Stimulated activated CD8-positive, alpha-beta memory T cell treated with anti-CD3 and anti-CD28 coated beads, Interleukin-4, amount 100 ng/mL, for 1 hour (primary cell): ENCODE measurements at places on chromosomes 6 and 20.

- DNase-seq = no peak
These were observed 11.3 kb downstream of the ELMO2 start for GRCh38 chr20:46394872-46395760.

DNA sequence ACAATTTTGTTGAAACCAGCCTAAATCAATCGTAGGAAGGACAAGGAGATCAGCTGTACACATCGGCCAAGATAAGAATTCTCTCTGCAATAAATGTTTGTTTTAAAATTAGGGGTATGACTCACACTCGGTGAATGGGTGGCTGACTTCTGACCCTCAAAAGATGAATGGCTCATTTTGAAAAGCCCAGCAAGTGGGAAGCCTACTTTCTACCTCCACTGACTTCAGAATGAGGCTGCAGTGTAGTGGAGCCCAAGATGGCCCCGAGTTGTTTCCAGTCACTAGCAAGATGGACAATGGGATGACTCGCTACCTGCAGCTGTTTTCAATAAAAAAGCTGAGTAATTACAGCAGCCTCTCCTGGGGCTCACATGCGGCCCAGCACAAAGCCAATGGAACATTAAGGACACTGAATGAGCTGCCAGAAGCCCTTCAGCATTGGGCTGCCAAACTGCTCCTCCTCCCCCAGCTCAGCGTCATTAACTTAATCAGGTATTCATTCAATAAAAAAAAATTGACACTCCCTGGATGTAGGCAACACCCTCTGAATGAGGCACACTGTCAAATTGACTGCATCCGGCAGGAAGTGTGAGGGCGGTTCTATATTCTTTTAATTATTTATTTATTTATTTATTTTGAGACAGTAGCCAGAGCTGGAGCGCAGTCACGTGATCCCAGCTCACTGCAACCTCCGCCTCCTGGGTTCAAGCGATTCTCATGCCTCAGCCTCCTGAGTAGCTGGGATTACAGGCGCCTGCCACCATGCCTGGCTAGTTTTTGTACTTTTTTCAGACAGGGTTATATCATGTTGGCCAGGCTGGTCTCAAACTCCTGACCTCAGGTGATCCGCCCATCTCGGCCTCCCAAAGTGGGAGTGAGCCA lies 107.3 kb downstream of the GMPR start:
- DNase-seq = no peak

DNA sequence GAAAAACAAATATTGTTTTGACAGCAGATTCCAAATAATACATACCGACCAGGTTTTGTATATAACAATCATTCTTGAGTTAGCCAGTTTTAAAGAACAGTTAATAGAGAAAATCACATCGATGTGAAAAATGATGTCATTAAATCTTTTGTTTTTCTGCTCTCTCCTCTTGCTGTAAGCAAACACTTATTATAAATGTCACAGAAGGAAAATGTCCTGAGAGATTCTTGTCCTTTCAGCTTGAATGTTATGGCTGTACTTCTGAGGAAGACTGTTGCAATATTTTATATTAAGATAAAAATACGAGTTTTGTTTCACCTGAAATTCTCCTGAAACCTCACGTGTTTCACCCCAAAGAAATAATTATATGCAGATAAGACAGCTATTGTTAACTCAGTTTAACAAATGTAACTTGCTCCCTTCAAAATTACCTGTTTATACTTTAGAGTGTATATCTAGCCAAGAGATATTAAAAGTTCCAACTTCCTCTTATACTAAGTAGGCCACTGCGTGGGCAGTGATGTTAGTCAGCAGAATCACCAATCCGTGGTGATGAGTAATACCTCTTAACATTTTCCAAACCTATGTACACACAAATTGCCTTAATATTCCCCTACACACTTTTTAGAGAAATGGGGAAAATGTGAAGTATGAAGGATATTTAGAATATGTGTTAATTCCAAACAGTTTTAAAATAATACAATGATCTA lies 1111.4 kb upstream of the CITED2 start:
- DNase-seq = no peak

- no peak for DNase-seq
These were observed 518.1 kb upstream of the JARID2 start for GRCh38 chr6:14727494-14728395.

GRCh38 chr20:23503649-23504048 lies 12.7 kb downstream of the CST8 start:
- no peak for DNase-seq

DNA sequence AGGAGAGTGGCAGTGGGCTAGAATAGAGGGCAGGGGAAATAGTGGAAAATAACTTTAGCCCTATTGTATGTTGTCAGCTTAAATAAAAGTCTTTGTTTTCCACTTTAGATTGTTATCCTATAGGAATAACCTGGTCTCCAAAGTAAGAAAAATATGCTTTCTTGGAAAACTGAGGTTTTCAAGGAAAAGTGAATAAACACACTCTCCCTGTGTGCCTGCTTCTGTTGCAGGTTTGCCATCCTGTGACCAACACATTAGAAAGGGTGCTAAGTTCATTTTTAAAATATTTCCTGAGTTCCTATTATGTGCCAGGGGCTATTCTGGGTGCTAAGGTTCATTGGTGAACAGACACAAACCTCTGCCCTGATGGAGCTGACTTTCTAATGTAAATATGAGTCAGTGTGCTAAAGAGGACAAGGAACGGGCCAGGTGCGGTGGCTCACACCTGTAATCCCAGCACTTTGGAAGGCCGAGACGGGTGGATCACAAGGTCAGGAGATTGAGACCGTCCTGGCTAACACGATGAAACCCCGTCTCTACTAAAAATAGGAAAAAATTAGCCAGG lies 23.5 kb downstream of the BICRAL start:
- no peak for DNase-seq

DNA sequence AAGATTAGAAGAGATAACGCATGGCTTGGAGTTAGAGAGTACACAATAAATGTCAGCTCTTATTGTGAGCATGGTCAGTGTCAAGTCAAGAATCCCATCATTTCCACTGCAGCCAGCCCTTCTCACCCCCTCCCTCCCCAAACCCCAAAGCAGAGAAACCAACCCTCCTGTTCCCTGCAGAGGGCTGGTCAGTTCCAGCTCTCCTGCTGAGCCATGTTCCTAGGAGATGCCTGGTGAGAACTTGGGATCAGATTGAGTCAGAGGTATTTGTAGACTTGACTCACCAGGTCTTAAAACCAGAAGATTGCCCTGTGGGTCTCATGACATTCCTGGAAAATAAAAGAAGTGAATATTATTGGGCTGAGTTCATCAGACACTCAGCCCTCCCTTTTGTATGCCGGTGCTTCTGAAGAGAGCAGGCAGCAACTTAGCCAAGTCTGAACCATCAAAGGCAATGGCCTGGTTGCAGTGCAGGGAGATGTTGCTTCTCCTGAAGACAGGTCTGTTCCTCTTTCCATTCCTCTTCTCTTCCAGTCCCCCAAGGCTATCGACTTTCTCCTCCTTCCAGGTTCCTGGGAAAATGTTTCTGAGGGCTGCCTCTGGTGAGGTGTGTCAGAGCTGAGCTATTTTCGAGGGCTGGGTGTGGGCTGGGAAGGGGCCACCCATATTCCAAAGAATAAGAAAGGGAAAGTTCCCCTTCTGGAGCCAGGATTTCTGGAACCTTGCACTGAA lies 278.2 kb upstream of the SUPT3H start:
- DNase-seq = no peak

DNA sequence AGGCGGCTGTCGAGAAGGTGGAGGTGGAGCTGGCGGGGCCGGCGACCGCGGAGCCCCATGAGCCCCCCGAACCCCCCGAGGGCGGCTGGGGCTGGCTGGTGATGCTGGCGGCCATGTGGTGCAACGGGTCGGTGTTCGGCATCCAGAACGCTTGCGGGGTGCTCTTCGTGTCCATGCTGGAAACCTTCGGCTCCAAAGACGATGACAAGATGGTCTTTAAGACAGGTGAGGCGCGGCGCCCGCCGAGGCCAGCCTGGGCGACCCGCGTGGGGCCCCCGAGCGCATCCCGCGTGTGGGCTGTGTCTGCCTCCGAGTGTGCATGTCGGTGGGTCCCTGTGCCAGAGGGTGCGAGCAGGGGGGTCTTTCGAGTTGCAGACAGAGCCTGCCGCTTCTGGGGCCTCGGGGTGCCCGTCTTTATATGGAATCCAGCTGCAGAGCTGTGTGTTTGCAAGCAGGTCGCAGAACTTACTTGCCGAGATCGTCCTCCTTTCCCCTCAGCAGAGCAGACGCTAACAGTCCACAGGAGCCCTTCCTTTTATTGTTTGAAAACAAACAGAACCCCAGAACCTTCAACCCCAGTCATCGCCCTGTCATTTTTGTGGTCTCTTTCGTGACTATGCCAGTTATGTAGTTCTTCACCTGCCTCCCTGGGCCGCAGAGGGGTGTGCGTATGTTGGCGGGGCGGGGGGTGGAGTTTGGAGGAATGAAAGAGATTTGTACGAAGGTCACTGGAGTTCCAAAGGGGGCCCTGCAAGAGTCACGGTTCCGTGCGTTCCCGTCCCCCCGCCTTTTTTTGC lies 766 bp downstream of the SLC16A10 start:
- no peak for DNase-seq

GRCh38 chr20:63167918-63168520 lies 47.9 kb downstream of the YTHDF1 start:
- no peak for DNase-seq

DNA sequence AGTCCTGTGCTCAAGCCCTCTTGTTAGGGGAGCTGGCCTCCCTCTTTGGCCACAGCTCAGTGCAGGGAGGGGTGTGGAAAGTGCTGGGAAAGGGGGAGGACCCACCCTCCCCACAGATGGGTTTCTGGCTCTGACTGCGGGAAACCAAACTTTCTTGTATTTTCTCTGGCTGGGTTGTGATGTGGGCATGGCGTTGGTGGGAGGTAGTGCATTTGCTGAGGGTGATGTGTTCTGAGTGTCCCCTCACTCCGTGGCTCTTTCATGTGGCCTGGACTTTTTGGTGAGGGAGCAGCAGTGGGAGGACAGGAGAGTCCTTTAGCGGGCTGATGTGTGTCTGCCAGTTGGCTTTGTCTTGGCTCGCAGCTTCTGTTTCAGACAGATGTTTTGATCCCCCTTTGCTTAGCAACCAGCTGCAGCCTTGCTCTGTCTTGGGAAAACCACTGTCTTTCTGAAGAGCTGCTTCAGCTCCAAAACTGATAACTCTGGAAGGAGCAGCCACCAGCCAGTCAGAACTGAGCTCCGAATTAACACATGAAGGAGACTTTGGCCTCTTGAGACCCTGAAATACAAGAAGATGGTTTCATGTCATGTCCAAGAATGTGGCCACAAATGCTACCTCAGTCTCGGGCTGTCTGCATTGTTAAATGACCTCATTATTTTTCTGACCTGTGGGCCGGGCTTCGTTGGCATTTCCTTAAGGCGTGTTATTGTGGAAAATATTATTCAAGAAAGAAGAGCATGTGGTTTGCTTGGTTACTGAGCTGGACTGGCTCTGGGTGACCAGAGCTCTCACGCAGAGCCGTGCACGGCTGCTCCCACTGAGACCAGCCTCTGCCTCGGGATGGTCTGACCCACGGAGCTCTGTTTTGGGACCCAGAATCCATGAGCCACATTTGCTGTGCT lies 21.5 kb downstream of the SYNJ2 start:
- DNase-seq = no peak

GRCh38 chr6:32184084-32184640 lies at the start of gene AGER:
Gene AGER, minus strand, starts transcription at chr6:32184253. Its CDS starts 31 bp downstream, at chr6:32184222.
- no peak for DNase-seq

GRCh38 chr6:3876101-3876500 lies 26.9 kb downstream of the FAM50B start:
- DNase-seq = no peak

GRCh38 chr20:33653218-33653899 lies 8.8 kb upstream of the C20orf144 start:
- no peak for DNase-seq

DNA sequence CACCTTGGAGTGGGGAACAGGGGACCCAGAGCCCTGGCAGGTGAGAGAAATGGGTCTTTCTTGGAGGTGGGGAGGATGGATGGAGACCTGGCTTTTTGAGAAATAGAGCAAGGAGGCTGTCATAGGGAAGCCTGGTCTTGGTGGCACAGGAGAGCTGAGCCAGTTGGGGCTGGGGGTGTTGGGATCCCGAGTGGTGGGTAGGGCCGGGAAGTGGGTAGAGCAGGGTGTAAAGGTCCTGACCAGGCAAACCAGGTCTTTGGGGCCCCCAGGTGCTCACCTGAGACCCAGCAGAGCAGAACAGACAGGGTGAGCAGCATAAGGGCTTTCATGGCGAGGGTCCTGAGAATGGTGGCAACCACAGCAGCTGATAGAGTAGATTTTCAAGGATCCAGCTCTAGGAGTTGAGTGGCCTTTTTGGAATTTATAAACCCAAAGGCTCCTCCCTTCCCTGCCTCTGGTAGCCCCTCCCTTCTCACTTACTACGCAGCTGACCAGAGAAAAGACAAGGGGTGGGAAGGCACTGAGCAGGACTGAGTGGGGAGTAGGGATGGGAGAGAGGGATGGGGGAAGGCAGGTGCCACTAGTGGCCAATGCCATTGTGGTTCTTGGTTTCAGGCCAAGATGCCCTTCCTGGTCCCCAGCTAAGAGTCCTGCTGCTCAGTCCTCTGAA lies at the start of gene LY6G6C:
LY6G6C (minus strand) TSS at position 396 of the 670 bp plus-strand sequence; CDS start at position 329, 67 bp downstream.
- DNase-seq = no peak

GRCh38 chr6:110325197-110325596 lies 33.0 kb downstream of the METTL24 start:
- no peak for DNase-seq
